GM04503 (cell line): ENCODE measurements at places on chromosomes 1 and 21.

DNA sequence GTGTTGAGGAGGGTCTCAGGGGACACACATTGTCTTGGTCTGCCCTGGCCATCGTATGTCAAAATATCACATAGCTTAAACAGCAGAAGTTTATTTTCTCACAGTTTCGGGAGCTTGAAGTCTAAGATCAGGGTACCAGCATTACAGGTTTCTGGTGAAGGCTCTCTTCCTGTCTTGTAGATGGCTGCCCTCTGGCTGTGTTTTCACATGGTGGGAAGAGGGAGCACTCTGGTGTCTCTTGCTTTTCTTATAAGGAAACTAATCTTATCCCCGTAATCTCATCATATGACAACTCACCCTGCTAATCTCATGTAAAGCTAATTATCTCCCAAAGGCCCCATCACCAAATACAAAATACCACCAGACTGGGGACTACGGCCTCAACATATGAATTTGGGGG is 246.9 kb upstream of the ST6GALNAC5 start:
- DNase-seq: no peak

DNA sequence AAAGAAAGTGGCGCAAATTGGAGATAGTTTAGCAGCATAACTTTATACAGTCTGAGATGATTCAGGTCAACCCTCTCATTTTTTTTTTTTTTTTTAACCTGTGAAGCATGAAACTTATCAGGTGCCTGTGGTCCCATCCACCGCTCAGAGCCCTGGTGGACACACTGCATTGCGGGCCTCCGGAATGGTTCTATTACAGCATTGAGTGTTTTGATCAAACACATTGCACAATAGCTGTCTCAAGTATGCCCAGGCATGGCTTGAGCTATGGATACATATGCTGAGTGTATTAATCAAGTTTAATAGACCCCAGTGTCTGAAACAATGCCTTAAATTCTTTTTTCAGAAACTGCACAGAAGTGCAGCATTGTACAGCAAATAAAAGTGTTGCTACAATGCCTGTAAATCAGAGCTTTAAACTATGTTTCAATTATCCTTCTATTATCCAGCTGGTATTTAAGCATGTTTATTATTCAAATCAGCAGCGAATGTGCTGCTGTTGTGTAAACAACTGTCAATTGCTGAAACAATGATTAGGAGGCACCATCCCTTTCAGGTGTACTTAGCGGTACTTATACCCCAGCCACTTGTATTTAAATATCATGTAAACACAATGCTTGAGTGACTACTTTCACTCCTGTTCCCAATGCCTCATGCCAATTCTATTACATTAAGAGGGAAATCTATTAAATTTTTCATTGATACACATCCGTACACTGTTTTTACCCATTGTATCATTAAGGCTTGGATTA is 456.6 kb downstream of the RPS6KC1 start:
- DNase-seq: no peak

GRCh38 chr1:156948708-156949107 is 28.3 kb downstream of the LRRC71 start:
- no peak for DNase-seq

- DNase-seq: no peak
These were observed 76.6 kb upstream of the VAV3 start for GRCh38 chr1:108041360-108042142.

- DNase-seq: no peak
These were observed 80.4 kb upstream of the EFHD2 start for GRCh38 chr1:15329104-15329820.

DNA sequence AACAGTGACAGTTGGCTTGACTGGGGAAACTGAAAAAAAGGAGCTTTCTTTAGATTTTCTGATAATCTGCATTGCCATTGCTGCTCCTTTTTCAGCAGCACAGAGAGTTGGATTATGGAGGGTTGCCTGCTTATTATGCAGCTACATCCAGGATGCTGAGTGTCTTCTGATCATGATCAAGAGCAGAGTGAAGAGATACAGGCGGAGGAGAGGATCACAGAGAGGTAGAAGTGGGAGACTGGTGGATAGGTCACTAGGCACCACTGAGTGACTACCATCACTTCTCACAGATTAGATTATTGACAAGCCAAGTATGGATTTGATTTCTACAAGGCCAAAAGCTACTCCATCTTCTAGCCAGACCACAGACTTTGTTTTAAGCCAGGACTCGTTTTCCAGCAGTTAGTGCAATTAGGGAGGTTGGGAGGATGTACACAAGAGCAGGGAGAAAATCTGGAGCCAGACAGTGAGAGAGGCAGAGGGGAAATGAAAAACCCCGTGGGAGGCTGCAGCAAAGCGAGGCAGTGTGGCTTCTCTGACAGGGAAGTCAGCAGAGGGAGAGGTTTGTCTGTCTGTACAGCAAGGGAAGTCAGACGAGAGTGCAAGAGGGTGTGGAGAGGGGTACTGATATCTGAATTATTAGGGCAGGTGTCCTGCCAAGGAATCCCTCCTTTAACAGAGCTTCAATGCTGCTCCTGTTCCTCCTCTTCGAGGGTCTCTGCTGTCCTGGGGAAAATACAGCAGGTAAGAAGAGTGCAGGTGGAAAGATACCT is at the start of gene CD1E:
TSS of gene CD1E (plus strand) at position 592 of the 773 bp plus-strand sequence. CDS start at position 687, 95 bp downstream.
- no peak for DNase-seq

- DNase-seq: no peak
These were observed 21.4 kb downstream of the NEK2 start for GRCh38 chr1:211653959-211654496.

GRCh38 chr1:223720971-223721591 is 8.7 kb downstream of the CAPN2 start:
- DNase-seq: peak; percentile 78

- no peak for DNase-seq
These were observed 21.2 kb downstream of the CD1E start for GRCh38 chr1:158374860-158375259.

DNA sequence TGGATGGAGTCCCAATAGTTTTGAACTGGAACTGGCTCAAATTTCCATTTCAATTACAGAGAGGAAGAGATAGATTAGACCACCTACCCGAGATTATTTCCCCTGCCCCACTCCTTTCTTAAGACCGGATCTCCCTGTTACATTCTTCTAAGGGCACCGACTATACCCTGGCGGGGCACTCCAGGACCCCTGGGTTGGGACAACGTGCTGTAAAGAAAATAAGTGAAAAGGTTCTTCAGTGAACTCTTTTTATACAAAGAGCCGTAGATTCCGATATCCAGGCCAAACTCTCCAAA is 6.7 kb downstream of the NR5A2 start:
- no peak for DNase-seq

- DNase-seq: no peak
These were observed 8.5 kb downstream of the ZNF644 start for GRCh38 chr1:91013302-91013701.

DNA sequence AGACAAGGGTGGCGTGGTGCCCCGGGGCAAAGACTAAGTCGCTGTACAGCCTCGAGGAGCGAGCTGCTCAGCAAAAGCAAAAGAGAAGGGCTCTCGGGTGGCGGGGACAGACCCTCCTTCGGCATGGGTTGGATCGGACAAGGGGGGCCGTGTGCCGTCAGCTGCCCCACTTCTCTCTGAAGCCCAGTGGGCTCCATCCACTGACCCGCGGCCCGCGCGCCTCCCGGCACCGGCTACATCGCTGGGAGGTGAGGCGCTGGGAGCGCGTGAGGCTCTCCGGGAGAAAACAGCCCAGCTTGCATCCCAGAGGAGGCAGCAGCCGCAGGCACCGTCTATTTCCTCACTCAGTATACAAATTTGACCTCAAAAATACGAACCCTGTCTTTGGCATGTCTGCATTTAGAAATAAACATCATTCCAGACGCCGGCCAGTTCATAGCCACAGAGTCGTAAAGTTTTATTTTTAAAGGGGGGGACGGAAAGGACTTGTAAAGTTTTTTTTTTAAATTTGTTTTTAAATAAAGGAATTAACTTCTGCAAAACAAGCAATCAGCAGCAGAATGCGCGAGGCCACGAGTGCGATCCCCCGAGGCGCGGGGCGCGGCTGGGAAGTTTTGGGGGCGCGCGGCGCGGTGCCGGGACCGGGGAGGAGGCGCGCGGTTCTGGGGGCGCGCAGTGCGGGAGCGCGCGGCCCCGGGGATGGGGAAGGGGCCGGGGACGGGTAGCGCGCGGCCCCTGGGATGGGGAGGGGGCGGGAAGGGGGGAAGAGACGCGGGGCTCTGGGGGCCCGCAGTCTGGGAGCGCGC is 689 bp upstream of the GPR137B start:
- DNase-seq: peak; percentile 27
